Activated T-cell treated with anti-CD3 and anti-CD28 coated beads for 48 hours (primary cell): ENCODE measurements at places on chromosomes 1 and 21.

GRCh38 chr1:70487459-70487815, 76.4 kb downstream of the CTH start:
- DNase-seq, result no peak

DNA sequence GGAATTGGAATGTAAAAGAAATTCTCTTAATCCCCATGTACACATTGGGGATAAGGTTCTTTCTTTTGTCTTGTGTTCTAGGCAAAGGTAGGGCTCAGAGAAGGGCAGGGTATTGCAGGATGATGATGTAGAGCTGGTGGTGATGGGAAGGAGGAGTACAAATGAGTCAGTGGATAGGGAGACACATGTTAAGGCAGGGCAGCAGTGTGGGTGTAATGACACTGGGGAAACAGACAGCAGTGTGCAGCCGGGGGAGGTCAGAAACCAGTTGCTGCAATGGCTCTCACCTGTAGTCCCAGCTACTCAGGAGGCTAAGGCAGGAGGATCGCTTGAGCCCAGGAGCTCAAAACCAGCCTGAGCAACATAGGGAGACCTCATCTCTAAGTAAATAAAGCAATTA, 5.1 kb downstream of the NLRP3 start:
- no peak for DNase-seq

- no peak for DNase-seq
Measured at GRCh38 chr1:41221995-41222394, 20.1 kb downstream of the SCMH1 start.

- DNase-seq, result no peak
Measured at GRCh38 chr1:235319255-235319654, 8.7 kb downstream of the ARID4B start.

DNA sequence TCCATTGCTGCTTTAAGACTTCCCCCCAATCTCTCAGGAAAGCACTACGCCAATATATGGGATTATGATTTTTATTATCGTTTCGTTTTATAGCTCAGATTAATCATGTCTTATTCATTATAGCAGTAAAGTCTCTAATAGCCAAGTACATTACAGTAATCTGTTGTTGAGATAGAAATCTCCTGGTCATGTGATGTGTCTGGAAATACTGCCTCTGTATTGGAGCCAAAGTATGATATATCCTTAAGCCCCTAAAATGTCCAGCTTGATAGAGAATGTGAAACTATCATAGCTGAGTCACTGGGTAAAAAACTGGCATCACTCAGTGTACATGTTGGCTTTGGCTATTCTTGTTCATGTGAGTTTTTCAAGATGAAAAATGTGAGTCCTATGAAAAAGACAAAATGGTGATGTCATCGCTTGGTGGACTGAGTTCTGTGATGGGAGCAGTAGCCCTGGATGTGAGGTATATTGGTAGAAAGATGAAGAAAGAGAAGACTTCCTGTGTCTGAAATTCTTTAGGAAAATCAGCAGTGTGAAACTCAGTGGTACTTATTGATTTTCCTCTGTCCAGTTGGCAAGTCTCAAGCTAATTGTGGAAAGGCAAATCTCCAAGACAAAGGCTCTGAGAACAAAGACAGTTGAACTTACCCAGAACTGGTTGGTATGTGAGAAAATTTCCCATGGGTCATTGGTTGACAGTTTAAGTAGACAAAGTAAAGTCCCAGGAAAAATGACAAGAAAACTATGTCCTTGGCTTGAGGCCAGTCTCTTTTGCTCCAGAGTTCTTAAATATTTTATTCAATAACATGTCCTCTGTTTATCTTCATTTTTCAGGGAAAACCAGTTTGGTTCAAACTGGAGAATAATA, 76.2 kb downstream of the BRINP2 start:
- no peak for DNase-seq

DNA sequence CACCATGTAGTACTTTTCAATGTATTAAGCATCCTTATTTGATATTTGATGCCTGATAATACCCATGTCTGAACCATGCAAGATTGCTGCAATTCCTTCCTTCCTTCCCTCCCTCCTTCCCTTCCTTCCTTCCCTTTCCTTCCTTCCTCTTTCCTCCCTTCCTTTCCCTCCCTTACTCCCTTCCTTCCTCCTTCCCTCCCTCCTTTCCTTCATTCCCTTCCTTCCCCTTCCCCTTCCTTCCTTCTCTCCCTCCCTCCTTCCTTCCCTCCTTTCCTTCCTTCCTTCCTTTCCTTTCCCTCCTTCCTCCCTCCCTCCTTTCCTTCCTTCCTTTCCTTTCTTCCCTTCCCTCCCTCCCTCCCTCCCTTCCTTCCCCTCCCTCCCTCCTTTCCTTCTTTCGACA, 29.7 kb upstream of the TMEM52 start:
- DNase-seq, result no peak

DNA sequence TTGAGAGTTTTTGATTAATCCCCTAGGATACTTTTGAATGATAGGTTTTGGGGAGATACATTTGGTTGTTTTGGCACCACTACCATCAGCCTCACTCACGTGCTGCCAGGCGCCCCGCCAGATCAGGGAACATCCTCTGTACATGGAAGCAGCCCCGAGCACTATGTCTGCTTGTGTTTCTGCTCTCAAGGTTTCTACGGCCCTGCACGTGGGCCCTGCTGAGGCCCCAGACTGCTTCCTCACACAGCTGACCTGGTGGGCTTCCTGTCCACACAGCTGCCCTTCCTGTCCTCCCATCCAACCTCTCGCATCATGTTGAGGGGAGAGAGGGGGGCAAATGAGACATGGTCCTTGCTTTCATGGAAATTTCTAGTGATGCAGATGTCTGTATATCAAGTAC, 20.0 kb downstream of the ADARB1 start:
- no peak for DNase-seq

GRCh38 chr1:153393926-153394325, 3.1 kb upstream of the S100A8 start:
- no peak for DNase-seq

DNA sequence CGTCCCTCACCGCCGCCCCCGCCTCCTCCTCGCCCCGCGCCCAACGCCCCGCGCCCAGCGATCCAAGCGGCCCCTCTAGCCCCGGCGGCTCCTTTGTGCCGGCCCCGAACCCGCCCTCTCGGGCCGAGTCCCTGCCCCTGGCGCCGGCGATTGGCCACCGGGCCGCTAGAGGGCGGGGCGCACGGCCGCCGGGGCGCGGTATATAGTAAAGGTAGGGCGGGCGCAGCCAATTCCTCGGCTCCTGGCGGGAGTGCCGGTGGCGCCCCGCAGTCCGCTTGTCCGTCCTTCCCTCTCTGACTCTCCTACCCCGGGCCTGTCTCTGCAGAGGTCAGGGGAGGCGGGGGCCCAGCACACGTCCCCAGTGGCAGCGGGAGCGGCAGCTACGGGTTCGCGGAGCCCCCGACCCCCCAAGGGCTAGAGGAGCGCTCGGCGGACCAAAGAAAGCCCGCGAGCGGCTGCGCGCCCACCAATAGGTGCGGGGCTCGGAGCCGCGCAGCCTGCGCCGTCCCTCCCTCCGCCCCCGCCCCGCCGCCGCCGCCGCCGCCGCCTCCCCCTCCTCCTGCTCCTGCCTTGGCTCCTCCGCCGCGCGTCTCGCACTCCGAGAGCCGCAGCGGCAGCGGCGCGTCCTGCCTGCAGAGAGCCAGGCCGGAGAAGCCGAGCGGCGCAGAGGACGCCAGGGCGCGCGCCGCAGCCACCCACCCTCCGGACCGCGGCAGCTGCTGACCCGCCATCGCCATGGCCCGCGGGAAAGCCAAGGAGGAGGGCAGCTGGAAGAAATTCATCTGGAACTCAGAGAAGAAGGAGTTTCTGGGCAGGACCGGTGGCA, at the start of gene ATP1B1:
Gene ATP1B1 (plus strand): TSS at position 596 of the 826 bp plus-strand sequence. CDS start 140 bp downstream, at position 736.
- DNase-seq, result peak; percentile 83

DNA sequence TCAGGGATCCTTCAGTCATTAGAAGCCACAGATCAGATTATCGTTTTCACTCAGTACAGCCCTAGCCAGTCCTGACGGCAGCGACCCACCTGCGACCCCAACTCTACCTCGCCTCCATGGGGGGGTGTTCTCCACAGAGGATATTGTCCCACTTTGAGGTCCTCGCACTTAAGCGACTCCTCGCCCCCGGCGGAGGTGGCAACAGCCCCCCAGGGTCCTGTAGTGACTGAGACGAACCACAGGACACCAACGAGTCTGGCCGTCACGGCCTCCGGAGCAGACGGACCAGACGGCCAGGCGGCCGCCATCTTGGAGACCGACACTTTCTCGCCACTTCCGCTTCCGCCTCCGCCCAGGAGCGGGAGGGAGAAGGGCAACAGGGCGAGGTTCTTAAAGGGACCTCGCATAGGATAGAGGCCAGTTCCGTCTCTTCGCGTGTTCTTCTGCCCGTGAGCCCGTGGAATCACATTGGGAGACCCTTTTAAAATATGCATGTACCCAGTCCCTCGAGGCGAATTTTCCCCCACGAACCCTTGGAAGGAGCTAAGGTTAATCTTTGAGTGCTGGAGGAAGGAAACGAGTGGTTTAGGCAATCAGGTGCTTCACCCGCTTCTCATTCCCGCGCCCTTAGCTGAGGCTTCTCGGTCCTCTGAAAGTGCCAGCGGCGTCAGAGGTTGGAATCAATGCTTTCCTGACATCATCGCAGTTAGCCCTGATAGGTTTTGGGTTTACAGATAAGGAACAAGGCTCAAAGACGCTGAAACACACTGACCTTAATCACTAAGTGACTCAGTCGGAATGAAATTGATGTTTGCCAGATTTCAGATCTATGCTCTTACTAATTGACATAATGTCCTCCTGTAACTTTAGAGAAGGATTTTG, at the start of gene TM2D1:
Gene TM2D1 (minus strand): TSS at position 329 of the 882 bp plus-strand sequence. CDS start 21 bp downstream, at position 308.
- DNase-seq, result peak; percentile 83

GRCh38 chr1:69252696-69253095, 315.0 kb upstream of the LRRC7 start:
- no peak for DNase-seq
